ENCODE measurements at places on chromosomes 4 and X.

- no peak for DNase-seq
These were observed 114.7 kb upstream of the WDFY3 start for GRCh38 chr4:85081196-85081595.

DNA sequence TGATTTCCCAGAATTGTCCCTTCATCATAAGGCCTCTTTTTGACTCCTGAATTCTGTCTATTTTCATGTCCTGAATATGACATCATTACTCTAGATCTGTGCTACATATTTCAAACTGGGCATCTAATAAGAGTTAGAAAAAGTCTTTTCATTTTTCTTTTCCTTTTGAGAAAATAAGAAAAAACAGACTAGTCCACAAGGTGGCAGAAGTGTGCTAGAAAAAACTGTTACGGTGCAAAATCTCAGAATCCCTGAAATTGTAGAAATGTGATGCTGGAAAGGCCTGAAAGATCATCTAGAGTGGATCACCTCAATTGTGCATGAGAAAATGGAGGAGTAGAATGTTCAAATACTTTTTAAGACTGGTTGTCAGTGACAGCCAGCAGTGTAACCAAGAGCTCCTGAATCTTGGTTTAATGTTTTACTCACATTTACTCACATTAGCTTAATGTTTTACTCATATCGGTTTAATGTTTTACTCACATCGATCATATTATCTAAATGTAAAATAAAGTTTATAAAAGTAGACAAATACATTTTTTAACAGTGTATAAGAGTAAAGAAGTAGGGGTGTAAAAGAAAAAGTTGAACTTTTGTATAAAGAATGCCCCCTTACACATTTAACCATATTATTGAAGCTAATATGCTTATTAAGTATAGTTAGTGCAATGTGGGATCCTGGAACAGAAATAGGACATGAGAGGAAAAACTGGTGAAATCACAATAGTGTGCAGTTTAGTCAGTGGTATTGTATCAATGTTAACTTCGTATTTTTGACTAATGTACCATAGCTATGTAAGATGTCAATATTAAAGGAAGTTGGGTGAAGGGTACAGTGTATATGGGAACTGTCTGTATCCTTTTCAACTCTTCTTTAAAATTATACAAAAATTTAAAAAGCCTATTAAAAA, 15.2 kb downstream of the ASB11 start:
- DNase-seq: peak; percentile 8

DNA sequence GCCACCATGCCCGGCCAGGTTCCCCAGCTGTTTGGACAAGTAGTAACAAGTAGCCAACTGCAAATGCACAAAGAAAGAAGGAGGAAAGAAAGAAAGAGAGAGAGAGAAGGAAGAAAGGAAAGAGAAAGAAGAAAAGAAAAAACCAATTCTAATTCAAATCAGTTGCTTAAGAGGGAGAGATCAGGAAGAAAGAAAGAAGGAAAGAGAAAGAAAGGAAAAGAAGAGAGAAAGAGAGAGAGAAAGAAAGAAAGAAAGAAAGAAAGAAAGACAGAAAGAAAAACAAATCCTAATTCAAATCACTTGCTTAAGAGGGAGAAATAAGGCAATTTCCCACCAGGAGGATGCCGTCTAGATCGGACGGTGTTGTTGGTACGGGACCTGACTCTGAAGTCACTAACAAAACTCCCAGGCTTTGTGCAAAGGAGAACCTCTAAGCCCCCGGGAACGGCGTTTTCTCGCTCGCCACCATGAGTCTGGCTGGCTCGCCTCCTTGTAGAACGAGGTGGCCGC, 95.5 kb upstream of the PPP2R3B start:
- DNase-seq: peak; percentile 32

DNA sequence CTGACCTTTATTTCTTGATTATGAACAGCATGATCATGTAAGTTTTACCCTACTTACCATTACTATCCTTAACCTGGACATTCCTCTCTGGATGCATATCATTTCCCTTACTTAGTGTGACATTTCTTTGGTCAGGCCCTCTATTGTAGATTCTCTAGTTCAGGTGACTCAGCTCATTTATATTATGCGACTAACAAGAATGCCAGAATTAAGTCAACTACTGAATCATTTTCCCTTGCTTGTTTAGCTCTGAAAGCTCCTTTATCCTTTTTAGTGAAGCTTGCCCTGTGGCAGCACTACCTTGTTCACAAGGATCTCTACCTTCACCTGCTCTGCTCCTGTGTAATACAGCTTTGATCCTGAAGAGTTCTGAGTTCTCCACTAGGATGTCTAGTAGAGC, 15.1 kb upstream of the UGT2B17 start:
- DNase-seq: no peak

GRCh38 chr4:156085100-156085499, 131.4 kb upstream of the CTSO start:
- DNase-seq: no peak

GRCh38 chrX:38961936-38962335, 160.7 kb downstream of the MID1IP1 start:
- DNase-seq: no peak

GRCh38 chr4:89307446-89308160, at the start of gene GPRIN3:
GPRIN3 (minus strand) TSS chr4:89307800; CDS start chr4:89250110, 57,690 bp downstream.
- DNase-seq: peak; percentile 57

GRCh38 chr4:189088780-189089179, 851.9 kb upstream of the FRG1 start:
- no peak for DNase-seq

DNA sequence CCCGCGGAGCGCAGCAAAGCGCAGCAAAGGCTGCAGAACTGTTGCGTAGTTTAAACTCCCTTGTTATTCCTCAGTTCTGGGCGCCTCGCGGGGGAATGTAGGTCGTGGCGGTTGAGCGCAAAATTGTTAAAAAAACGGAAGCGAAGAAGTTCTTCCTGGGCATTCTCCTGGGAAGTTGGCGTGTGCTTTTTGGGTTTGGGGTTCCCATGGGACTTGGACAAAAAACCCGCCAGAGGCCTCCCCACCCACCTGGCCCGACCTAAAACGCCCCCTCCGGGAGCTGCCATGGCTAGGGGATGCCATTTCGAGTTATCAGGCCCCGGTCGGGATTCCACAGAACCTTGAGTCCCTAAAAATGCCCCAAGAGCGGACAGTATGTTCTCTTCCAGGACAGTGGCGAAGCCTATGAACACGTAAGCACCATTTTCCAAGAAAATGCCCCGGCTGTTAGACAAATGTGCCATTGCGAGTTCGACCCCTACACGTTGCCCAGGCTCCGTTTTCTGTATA, 8.9 kb downstream of the ZIC3 start:
- DNase-seq: peak; percentile 83

GRCh38 chr4:25081866-25082471, 51.2 kb upstream of the LGI2 start:
- peak; percentile 62 for DNase-seq

DNA sequence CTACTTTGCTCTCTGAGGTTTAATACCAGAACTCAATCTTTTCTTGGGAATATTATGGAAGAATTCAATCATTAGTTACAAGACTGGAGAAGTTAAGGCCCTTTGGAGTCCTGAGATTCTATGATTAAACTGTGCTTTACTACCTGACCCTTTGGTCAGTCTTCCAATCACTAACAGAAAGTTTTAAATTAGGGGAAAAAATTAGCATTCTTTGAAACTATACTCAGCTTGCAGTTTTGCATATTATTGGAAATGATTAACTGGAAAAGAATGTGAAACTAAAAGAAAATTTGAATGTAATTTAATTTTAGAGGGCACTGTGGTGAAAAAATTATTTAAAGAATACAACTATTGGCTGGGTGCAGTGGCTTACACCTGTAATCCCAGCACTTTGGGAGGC, 18.7 kb upstream of the GPR34 start:
- DNase-seq: no peak

- no peak for DNase-seq
These were observed 1.8 kb upstream of the NAA15 start for GRCh38 chr4:139299536-139299935.

DNA sequence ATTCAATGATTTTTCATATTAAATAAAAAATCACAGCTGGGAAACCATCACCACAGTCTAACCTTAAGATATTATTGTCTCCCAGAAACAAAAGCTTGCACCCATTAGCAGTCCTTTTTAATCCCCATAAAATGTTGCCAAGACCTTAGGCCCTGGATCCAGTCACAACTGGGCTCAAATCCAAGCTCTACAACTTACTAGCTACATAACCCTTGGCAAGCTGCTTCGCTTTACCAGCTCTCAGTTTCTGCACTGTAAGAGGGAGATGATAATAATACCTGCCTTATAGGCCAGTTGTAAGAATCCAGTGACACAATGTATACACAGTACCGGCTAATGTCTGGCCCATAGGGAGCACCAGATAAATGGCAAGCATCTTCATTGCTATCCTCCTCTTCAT, 400.9 kb upstream of the FGF13 start:
- no peak for DNase-seq

DNA sequence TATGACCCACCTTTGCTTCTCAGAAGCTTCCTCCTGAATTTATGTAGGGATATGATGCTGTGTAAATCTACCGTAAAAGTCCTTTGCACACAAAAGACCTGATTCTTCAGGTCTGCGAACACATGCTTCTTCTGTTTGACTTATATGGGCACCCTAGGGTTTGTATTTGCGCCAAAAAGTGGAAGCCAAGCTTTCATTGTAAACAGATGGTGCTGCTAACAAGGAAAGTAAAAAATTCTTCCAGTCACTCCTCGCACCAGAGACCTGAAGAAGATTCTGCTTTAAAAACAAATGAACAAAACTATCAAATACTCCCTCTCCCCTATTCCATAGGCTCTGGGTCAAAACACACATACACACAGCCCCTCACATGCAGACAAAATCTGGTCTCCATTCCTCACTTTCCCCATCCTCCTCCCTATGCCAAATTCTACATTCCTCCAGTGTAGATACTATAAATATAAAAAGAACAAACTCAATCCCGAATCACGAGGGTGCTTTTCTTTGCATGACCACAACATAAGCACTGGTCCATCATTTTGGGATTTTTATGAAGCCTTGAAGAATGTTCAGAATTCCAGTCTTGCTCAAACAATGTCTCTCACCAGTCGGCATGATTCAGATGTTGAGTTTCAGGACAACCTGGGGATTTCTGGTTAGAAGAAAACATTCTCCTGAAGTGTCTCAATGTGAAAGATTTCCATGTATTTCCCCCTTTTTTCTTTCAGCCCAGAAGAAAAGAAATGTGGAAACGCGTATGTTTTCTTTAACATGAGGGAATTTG, 125.1 kb downstream of the PALLD start:
- no peak for DNase-seq

- DNase-seq: no peak
These were observed 61.2 kb upstream of the CAMK2D start for GRCh38 chr4:113822555-113823290.

GRCh38 chr4:134812611-134813010, 611.0 kb upstream of the PABPC4L start:
- no peak for DNase-seq
